Right ventricle myocardium inferior (tissue), 1 donor: ENCODE measurements at places on chromosomes 4 and X. TPM values are rescaled to one million over a fixed set of nuclear protein-coding genes. Genes with fewer than 3 reads are reported as not detected.

- no peak for DNase-seq
Measured at GRCh38 chrX:51144828-51145442, 187.7 kb upstream of the NUDT10 start.

- DNase-seq = peak; percentile 58
Measured at GRCh38 chr4:6573551-6573950, 1.4 kb upstream of the MAN2B2 start.

DNA sequence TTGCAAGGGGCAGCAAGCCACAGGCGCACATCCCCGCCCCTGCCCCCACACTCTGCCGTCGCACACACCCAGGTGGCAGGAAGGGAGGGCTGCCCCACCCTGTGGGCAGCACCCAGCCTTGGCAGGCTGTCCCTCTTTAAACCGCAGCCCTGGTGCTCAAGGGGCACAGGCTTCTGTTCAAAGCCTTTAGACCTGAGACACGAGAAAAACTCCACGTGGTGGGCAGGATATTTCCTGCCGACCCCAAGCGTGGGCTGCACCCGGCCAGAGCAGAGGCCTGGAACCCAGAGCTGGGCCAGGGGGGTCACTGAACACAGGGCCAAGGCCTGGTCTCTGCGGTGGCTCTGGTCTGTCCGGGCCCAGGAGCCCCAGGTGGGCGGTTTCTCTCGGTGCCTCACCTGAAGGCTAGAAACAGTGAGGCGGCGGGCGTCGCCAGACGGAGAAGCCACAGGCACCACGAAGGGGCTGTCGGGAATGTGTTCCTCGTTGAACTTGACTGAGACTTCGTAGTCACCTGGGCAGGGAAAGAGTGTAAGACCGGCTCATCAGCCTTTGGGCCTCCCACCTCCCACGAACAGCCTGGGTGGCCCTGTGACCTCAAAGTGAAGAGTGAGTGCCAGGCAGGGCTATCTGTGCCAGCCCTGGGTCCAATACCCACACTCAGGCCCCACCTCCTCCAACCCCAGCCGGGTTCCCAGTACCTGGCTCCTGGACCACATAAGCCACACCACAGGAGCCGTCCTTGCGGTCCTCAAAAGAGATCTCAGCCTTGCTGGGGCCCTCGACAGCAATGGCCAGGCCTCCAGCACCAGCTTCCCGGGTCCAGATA is 23.0 kb downstream of the FLNA start:
- DNase-seq = no peak

- DNase-seq = no peak
Measured at GRCh38 chrX:112738347-112739033, 58.8 kb upstream of the LHFPL1 start.

- no peak for DNase-seq
Measured at GRCh38 chr4:47073647-47074046, 42.3 kb downstream of the GABRB1 start.

DNA sequence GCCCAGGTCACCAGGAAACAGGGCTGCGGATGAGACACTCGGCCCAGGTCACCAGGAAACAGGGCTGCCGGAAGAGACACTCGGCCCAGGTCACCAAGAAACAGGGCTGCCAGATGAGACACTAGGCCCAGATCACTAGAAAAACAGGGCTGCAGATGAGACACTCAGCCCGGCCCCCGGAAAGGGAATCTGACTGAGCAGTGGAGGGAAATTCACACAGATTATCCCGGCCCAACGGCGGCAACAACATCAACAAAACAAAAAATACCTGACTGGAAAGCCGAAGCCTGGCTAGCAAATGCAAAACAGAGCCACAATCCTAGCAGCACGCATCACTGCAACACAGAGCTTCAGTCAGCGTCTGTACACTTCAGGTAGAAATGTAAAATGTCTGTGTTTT is 20.7 kb downstream of the AFAP1 start:
- DNase-seq = no peak

DNA sequence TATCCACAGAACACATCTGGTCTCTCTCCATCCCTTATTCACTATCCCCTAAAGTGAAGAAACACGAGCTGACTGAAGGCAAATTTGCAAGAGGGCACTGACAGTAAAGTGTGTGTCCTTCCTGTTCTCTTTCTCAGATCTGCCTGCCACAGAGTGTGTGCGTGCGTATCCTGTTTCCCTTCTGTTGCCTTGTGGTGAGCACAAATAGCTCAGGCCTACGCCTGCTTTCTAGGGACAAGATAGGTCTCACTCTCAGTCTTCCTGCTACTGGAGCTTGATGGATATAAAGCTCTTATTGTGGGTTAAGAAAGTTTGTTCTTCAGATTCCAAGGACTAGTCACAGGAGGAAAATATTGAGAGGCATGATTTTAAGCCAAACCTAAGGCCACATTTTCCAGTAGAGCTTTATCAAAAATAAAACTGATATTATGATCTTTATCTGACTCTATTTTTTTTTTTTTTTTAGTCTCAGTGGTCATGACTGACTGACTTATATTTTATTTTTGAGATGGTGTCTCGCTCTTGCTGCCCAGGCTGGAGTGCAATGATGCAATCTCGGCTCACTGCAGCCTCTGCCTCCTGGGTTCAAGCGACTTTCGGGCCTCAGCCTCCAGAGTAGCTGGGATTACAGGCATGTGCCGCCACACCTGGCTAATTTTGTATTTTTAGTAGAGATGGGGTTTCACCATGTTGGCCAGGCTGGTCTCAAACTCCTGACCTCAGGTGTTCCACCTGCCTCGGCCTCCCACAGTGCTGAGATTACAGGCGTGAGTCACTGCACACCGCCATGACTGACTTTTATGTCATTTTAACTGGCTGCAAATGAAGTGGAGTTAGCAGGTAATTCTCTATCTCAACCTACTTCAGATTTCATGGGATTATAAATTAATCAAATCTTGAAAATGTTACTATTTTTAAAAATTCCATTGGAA is 140.3 kb upstream of the SH3RF1 start:
- no peak for DNase-seq

- DNase-seq = no peak
Measured at GRCh38 chr4:112895811-112896608, 153.4 kb upstream of the ANK2 start.

DNA sequence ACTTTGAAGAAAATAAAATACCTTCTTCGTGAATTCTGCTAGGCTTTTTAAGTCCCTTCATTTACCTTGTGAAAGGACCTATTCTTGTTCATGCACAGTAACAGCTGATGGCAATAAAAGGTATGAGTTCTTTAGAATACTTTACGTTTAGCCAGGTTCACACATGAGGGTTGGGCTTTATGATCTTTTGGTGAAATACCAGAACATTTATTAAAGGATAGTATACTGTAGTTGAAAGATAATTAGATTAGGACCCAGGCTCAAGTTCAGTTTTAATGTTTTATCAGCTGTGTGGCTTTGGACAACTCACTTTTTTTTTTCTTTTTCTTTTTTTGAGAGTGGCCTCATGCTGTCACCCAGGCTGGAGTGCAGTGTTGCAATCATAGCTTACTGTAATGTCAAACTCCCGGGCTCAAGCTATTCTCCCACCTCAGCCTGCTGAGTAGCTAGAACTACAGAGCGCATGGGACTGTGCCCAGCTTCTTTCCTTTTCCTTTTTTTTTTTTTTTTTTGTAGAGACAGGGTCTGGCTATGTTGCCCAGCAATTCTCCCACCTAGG is 28.2 kb upstream of the NEIL3 start:
- DNase-seq = no peak

- peak; percentile 76 for DNase-seq
Measured at GRCh38 chr4:56995525-56995924, 16.8 kb downstream of the POLR2B start.

- no peak for DNase-seq
Measured at GRCh38 chrX:3280706-3281105, 65.7 kb downstream of the MXRA5 start.

GRCh38 chr4:101331017-101331416 is 16.3 kb downstream of the PPP3CA start:
- DNase-seq = no peak

GRCh38 chr4:26288355-26288909 is 32.4 kb upstream of the RBPJ start:
- no peak for DNase-seq

DNA sequence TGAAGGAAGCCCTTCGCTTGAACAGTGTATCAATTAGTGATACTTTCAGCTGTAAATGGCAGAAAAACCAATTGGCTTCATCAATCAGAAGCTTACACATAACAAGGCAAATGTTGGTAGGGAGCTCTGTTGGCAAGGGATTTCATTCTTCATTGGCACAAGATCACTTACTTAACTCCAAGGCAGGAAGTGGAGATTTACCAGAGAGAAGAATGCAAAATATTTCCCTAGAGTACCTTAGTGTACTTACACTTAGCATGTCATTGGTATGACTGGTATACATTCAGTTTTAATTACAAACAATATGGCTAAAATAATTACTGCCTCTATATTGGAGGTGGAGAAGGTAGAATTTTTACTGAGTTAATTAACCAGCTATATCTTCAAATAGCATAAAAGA is 545.0 kb downstream of the GABRG1 start:
- no peak for DNase-seq

DNA sequence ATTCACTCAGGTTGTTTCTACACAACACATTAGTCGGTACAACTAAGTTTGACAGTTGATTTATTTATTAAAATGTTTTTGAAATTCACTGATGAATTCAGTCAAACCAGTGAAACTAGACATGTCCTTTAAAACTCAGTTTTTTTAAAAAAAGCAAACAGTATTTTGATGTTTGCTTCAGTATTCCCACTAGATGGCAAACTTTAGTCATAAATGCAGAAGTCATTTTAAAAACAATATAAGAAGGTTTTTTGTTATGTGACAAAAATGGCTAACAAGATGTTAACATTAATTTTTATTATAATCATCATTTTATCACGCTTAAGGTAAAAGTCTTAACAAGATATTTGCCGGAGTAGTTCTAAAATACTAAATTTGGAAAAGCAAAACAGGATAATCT is 1337.8 kb upstream of the DIAPH2 start:
- DNase-seq = no peak

- no peak for DNase-seq
Measured at GRCh38 chrX:18797141-18797540, 89.7 kb downstream of the PPEF1 start.

GRCh38 chrX:53930515-53931380 is 113.5 kb downstream of the PHF8 start:
- DNase-seq = no peak

Gene TMEM255A
- total RNA-seq = 0.97 TPM

Gene SAGE1
- not detected for total RNA-seq

Gene CT55
- total RNA-seq = not detected

Gene XKRX
- not detected for total RNA-seq

Gene FANCB
- 0.54 TPM for total RNA-seq

Gene KLHL5
- 15.4 TPM for total RNA-seq

Gene AFF2
- 0.22 TPM for total RNA-seq

Gene DAPP1
- 0.73 TPM for total RNA-seq
